Right cardiac atrium (tissue), 5 donors: ENCODE measurements at places on chromosomes 2 and 18.

- no peak for DNase-seq
Measured at GRCh38 chr2:132419235-132419634, 2.6 kb downstream of the GPR39 start.

DNA sequence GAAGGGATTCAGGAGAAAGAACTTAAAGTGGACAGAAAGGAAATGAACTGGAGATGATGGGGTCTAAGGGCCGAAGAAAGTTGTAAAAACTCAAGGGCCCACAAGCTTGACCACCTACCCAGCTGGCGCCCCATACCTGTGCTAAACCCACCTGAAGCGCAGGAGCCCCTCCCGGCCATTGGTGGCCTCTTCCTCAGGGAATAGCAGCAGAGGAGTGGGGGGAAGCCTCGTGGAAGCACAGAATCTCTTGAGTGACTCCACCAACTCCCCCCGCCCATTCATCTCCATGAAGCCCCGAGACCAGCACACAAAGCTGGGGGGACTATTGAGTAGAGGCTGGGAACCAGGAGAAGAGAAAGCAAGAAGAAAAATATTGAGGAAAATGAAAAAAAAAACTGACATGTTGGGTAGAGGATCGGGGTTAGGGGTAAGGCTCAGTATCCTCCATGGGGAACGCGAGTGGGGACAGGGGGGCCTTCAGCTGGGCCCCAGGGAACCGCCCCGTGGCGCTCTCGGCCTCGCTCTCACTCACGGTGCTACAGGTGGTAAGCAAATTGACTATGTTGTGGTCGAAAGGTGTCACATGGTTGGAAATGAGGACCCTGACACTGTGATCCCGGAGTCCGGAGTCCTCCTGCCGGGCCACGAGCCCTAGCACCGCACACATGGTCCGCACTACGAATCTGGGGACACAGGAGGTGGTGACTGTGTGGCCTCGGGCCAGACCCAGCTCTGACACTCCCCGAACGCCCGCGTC lies 728 bp downstream of the AUP1 start:
- DNase-seq: no peak

GRCh38 chr2:98803405-98804264 lies 72.7 kb upstream of the MGAT4A start:
- DNase-seq: no peak

GRCh38 chr2:231890896-231891513 lies 35.2 kb downstream of the NPPC start:
- no peak for DNase-seq

- DNase-seq: no peak
Measured at GRCh38 chr2:19028587-19029375, 329.6 kb downstream of the OSR1 start.

- no peak for DNase-seq
Measured at GRCh38 chr18:30929718-30930117, 112.8 kb downstream of the DSC3 start.

DNA sequence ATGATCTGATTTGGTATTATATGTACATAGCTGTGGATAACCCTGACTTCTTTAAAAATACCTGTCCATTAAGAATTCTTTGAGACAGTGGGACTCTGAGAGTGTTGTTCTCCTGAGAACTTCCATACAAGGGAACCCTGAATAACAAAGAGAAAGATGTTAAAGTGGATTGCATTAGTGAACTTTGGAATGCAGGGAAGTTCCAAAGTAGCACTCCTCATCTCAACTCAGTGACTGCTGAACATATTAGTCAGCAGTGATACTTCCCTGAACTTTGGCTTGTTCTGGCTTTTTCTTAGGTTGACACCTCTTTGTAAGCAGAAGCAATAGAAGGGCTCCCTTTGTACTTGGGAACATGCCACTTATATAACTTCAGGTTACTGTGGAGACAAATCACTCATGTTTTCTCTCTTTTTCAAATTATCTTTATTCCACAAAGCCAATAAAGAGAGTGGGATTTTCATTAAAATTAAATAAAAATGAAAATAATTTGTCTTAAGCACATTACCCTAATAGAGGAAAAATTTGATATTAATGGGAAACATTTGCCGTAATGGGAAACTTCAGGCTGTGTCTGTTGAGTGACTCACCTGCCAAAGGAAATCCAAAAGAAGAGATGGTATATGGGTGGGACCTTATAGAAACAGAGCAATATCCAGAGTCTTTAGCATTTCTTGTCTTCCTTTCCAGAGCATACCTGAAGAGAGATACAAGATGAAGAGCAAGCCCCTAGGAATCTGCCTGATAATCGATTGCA lies 33.3 kb downstream of the CFLAR start:
- no peak for DNase-seq
